ENCODE measurements at places on chromosomes 16 and 17.

DNA sequence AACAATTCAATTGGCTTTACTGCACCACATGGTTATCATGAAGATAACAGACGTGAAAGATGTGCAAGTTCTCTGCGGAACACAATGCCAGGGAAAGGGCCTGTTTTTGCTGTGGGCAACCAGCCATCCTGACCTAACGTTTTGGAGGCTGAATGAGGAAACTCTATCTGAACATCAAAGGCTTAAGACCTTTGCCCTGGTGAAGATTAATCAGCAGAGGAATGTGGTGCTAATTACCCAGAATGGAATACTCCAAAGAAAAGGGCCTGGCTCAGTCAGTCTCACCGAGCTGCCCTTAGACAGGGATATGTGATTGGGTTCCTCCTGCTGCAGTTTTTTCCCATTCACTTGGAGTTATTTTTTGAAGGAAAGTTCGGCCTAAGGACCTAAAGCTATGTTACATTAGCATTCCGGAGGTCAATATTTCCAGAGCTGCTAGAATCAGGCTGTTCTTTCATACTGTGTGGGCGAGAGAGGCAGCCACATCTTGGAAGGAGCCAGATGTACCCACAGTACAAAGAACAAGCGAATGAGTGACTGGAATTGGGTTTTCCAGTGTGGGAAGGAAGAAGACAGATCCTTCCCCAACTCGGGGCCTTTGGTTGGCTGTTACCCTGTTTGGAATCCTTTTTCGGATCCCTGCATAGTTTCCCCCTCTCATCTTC, 15.5 kb downstream of the ASIC2 start:
- no peak for DNase-seq

DNA sequence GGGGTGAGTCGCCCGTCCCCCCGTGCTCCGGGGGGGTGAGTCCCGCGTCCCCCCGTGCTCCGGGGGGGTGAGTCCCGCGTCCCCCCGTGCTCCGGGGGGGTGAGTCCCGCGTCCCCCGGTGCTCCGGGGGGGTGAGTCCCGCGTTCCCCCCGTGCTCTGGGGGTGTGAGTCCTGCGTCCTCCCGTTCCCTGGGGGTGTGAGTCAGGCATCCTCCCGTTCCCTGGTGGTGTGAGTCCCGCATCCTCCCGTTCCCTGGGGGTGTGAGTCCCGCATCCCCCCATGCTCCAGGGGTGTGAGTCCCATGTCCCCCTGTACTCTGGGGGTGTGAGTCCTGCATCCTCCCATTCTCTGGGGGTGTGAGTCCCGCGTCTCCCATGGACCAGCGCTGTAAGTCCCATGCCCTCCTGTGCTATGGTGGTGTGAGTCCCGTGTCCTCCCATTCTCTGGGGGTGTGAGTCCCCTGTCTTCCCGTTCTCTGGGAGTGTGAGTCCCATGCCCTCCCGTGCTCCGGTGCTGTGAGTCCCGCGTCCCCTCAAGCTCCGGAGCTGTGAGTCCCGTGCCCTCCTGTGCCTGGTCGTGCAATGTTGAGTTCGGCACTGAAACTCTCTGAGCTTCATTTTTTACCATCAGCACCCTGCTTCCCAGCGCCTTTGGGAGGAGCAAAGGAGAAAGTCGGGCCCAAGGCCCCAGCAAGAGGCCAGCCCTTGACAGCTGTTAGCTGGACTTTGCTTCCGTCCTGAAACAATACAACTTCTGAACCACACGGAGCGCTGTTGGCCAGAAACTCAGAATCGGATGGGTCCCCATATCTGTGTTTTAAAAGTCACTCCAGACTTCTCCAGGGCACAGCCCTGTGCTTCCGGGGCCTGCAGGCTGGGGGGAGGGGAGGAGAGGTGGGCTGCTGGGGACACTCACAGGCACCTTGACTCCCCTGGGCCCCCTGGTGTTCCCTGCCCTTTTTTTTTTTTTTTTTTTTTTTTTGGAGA, 11.5 kb upstream of the ZC3H18 start:
- no peak for DNase-seq

GRCh38 chr17:59439262-59439661, 107.8 kb downstream of the YPEL2 start:
- no peak for DNase-seq

- DNase-seq, result no peak
Measured at GRCh38 chr17:40457964-40458791, 14.9 kb downstream of the IGFBP4 start.

DNA sequence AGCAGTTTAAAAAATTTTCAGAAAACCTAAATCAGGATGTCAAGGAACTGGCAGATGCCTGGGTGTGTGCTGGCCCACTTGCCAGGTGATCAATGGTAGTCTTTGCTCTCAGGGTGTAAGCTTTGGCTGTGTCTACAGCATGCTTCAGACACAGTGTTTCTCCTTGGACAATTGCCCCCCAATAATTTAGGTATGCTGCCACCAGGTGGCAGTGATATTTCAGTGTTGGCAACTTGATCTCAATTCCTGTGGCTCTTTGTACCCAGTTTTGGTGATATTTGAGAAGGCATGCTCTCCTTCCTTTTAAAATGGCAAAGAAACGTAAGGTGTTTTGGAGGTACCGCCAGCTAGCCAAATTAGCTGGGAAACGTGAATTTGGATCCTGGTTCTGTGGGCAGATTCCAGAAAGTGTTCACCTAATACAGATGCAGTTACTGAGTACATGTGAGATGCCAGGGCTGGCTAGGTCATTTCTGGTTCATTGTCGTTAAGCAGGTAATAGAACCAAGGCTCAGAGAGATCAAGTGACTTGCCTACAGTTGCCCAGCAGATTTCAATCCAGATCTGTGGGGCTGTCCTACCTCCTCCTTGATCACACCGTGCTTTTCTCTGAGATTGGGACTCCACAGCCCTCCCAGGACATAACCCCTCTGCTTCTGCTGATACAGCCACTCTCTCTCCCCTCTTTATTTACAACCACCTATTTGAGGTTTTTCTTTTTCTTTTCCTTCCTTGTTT, 155.6 kb upstream of the PLCG2 start:
- no peak for DNase-seq

DNA sequence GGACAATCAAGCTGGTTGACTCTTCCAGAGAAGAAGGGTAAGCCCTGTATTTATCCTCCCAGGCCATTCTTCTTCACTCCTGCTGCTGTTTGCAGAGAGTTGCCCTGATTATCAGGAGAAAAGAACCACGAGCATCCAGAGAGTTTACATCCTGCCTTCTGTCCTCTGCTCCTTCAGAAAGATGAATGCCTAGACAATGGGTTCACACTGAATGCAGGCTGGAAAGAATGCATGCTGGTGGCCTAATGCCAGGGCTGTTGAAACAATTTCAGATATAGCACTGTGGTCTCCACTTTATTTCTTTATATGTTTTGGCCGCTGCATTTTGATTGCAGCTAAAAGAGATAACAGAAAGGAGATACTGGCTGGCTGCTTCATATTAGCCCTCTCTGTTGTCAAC, 21.2 kb upstream of the HAS3 start:
- DNase-seq, result no peak

DNA sequence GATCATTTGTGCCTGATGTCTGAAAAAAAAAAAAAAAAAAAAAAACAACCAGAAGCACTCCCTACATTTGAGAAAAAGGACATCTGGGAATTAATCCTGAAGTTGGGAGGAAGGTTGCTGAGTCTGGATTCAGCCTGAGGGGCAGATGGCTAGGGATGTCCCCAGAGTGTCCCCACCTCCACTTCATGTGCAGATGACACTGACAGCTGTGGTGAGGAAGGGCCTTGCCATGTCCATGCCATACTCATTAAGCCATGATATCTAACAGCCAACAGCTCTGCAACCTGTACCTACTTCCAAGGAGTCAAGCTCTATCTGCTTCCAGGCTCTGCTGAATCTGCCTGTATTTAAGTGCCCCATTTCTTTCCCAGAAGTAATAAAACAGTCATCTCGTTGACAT, 356.0 kb downstream of the CA10 start:
- DNase-seq, result no peak

- no peak for DNase-seq
Measured at GRCh38 chr17:63555500-63556156, 5.4 kb downstream of the DCAF7 start.

DNA sequence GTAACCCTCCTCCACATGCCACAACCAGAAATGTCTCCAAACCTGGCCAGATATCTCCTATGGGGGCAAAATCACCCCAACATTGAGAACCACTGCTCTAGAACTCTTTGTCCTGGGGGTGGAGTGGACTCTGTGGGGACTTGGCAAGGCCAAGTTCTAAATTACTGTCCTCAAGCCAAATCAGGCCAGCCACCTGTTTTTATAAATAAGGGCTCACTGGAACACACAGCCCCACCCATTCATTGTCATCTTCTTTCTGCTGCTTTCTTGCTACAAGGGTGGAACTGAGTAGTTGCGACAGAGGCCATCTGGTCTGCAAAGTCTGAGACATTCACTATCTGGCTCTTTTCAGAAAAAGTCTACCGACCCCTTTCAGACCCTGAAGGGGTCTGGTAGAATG, 26.8 kb upstream of the TMEM220 start:
- no peak for DNase-seq

DNA sequence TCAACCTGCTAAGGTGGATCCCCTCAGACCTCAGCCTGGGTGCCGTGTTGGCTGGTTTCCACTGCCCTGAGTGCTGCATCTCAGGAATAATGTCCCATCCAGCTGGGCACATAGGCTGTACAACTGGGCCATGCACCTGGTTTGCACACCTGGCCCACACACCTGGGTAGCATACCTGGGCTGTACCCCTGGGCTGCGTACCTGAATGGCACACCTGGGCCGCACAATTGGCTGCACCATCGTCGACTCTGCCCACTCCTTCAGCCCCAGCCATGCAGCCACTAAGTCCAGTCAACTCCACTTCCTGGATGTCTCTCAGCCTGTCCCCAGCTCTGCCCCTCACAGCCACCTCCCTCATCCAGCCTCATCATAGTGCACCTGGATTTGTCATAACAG, 7.9 kb downstream of the SLC5A10 start:
- no peak for DNase-seq

GRCh38 chr16:88306860-88307545, 75.8 kb upstream of the ZNF469 start:
- no peak for DNase-seq

DNA sequence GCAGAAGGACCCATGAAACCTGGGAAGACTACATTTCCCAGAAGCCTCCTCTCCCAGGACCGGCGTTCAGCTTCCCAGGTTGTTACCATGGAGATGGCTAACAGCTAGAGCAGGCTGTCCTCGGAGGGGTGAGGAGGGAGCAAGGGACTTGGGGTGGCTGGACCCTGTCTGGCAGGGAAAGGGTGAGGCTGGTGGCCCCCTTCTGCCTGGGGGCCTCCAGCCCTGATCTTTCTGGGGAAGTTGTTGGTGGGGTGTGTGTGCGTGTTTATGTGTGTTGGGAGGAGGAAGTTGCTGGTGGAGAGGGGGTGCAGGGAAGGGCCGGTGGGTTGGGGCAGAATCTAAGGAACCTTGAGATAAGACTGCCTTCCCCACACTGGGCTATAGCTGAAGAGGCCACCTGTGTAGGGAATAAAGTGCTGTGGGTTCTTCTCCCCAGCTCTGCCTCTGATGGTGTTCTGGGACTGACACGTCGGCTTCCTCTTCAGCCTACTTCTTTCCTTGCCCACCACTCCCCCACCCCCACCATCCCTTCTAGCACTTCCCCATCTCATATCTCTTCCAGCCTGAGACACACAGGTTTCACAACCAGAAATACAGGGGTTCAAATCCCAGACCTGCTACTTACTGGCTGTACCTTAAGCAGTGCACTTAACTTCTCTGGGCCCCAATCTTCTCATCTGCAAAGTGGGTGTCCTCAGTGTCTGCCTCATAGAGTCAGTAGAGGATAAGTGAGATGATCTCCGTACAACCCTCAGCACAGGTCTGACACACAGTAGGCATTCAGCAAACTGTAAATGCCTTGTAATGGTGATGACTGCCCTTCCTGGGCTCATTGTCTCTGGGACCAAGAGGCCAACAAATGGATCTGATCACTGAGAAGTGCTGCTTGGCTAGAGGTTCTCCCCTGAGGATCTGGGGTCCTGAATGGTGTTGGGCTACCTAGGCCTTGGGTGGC, at the start of gene DRC7:
DRC7 (plus strand) TSS at position 82 of the 955 bp plus-strand sequence. CDS start 3,144 bp downstream, outside the sequence.
- no peak for DNase-seq

DNA sequence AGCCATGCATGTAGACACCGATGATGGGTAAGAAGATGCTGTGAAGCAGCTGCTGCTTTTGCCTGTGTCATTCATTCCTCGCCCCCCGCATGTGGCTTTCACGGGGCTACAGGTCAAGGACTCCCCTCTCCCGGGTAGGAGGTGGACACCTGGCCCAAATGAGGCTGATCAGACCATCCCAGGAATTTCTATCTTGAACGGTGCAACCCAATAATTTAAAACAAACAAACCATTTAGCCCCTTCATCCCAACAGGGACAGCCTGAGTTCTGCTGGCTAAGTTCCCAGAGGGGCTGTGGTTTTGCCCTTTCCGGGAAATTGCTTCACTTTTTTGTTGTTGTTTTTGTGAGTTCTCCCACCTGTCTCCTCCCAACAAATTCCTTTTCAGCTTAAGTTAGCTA, 137.7 kb upstream of the CDH5 start:
- DNase-seq, result no peak

DNA sequence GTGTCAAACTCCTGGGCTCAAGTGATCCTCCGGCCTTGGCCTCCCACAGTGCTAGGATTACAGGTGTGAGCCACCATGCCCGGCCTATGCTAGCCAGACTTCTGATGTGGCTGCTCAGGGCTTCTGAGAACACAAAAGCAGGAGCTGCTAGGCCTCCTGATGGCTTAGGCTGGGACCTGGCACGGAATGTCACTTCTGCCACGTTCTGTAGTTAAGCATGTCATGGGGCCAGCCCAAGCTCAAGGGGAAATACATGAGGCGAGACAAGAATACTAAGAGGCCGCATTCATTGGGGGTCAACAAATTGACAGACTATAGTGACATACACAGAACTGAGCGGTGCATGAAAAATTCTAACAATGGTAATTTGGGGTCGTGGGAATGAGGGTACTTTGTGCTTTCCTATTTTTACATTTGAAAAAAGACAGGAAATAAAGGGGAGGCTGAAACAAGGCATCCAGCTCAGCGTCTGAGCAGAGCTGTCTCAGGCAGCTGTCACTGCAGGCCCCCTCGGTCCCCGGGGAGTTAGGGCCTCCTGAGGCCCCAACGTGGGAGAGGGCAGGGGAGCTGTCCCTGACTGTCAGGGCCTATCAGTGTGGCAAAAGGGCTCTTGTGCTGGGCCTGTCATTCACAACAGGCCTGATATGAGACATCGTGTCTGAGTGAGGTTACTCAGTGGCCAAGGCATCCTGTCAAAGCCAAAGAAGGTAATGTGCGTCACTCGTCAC, 26.4 kb downstream of the CFAP20 start:
- DNase-seq, result no peak

- DNase-seq, result peak; percentile 99
Measured at GRCh38 chr17:2711608-2712299, at the start of gene CLUH. Gene CLUH (minus strand): TSS chr17:2711764. CDS start chr17:2711661, 103 bp downstream.

GRCh38 chr17:73469311-73469710, 157.5 kb upstream of the CDC42EP4 start:
- no peak for DNase-seq

DNA sequence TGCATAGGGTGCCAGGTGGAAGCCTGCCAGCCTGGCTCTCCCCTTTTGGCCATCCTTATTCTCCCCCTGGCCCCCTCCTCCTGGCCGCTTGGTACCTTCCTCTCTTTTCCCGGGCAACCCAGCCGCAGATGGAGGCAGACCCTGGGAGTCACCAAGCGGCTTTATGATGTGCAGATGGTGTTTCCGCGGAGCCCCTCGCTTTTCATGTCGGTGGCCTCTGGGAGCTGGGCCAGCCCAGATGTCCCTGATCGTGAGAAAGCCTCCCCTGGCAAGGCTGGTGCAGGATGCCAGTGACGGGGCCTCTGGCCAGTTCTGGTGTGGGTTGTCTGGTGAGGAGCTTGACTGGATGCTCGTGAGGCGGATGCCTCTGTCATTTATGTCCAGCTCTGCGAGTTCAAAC, 18.0 kb upstream of the BRD7 start:
- DNase-seq, result no peak

- no peak for DNase-seq
Measured at GRCh38 chr17:68302066-68302564, 10.8 kb downstream of the ARSG start.

- DNase-seq, result no peak
Measured at GRCh38 chr16:56399047-56399446, 26.3 kb downstream of the AMFR start.
